Activated naive CD8-positive, alpha-beta T cell treated with anti-CD3 and anti-CD28 coated beads, Interleukin-2, amount 50 U/mL, for 16 hours (primary cell): ENCODE measurements at places on chromosomes 12 and 14.

GRCh38 chr12:122204167-122205052 lies 901 bp downstream of the B3GNT4 start:
- no peak for DNase-seq

DNA sequence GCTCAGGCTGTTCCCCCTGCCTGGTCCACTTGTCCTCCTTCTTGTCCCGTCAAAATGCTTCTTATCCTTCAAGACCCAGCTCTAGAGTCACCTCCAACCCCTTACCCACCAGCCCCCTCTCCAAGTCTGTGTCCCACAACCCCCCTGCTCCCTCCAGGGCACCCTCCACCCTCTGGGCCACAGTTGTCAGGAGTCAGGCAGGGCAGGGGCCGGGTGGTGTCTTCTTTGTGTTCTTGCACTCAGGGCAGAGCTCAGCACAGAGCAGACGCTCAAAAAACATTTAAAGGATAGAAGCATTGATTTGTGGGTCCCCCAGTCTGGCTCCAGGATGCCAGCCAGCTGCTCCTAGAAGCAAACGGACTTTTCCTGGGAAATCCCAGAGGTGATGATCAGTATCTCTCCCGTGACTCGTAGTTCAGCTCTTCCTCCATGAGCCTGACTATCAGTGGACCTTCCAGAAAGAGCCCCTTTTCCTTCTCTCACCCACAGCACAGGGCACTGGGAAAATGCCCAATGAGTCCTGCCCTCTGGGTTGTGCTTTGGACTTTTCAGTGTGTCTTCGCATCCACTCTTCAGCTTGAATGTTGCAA lies 17.2 kb upstream of the BDKRB1 start:
- DNase-seq: no peak

- DNase-seq: no peak
Measured at GRCh38 chr14:26636561-26636960, 38.7 kb upstream of the NOVA1 start.

DNA sequence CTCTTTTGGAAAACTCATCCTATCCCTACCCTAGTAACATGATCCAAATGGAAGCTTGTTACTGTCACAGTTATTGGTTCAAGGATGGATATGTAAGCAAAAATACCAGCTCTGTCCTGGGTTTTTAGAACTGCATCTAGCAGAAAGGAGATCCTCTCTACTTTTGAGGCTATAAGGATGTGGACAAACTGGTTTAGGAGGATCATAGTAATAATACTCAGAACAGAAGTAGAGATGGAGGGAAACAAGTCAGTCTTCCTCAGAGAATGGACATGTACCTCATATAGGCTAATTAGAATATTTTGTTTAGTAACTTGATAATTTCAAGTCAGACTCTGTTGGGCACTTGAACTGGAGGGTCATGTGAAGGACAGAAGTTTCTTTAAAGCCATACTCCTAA lies 26.6 kb downstream of the FUT8 start:
- DNase-seq: no peak

DNA sequence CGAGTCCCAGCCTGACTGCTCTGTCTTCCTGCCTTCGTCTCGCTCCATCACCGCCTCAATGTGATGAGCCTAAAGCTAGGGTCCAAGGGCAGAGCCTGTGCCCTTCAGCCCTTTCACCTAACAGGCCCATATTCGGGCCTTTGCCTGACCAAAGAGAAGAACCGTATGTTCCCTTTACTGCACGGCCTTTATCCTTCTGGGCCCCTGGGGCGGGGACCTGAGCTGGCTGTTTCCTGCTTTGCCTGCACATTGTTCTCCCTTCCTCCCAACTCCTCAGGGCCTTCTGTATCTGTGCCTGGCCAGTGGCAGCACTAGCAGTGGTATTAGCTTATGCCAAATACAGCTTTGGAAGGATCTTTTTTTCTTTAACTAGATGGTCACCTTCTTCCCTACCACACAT lies 8.5 kb upstream of the MYL6B start:
- DNase-seq: no peak

DNA sequence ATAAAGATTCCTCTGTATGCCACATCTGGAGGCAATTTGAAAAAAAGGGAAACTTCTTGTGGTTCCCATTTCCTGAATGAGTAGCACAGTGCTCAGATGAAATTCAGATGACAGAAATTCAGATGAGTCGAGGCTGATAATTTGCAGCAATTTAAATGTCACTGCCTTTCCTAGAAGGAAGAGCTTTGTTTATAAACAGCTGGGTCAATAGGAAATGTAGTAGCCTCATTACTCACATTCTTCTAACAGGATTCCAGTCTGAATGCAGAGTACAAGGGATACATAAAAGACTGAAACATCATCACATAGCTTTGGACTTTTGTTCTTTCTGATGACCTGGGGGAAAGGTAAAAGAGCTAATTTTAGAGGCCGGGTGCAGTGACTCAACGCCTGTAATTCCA lies 11.3 kb upstream of the DACT1 start:
- DNase-seq: no peak

GRCh38 chr14:78633752-78634151 lies 463.6 kb downstream of the NRXN3 start:
- DNase-seq: no peak

- no peak for DNase-seq
Measured at GRCh38 chr14:57732463-57733285, 133.2 kb downstream of the SLC35F4 start.

DNA sequence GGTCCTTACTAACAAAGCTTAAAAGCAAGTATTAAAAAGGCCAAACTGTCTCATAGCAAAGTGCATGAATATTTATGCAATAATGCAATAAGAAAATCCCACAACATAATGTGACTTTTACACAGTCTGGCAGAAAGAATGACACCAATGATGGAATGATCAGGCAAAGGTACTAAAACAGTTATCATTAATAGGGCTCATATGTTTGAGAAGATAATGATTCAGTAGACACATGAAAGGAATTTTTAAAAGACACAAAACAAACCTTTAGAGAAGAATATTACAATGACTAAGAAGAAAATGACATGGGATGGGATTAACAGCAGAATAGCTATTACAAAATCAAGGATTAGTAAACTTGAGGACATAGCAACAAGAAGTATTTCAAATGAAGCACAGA lies 1411.2 kb upstream of the TMEM132C start:
- DNase-seq: no peak

DNA sequence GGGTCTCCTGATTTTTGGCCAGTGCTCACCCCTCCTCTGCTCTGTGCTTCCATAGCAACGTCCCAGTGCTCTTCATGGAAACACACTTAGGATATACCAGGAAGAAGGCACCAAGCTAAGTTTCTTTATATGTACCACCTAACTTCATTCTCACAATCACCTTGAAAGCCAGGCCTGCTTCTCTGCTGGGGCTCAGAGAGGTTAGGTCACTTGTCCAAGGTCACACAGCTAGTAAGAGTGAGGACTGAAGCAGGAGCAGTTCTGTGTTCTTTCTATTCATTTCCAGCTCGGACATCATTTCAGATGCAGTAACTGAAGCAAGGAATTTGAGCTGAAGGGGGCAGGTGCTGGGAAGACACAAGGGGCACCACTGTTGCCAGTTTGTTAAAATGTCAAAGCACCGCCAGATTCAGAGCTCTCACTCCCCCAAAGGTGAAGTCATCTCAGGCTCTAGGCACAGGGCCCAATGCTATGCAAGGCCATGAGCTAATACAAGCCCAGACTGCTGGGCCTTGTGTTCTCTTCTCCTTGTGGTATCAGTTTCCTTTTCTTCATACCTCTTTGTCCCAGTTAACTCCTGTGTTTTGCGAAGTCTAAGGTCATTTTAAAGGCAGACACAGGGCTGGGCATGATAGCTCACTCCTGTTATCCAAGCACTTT lies 19.7 kb upstream of the YY1 start:
- DNase-seq: no peak

GRCh38 chr12:104137001-104137901 lies 759 bp downstream of the NFYB start:
- DNase-seq: peak; percentile 10

DNA sequence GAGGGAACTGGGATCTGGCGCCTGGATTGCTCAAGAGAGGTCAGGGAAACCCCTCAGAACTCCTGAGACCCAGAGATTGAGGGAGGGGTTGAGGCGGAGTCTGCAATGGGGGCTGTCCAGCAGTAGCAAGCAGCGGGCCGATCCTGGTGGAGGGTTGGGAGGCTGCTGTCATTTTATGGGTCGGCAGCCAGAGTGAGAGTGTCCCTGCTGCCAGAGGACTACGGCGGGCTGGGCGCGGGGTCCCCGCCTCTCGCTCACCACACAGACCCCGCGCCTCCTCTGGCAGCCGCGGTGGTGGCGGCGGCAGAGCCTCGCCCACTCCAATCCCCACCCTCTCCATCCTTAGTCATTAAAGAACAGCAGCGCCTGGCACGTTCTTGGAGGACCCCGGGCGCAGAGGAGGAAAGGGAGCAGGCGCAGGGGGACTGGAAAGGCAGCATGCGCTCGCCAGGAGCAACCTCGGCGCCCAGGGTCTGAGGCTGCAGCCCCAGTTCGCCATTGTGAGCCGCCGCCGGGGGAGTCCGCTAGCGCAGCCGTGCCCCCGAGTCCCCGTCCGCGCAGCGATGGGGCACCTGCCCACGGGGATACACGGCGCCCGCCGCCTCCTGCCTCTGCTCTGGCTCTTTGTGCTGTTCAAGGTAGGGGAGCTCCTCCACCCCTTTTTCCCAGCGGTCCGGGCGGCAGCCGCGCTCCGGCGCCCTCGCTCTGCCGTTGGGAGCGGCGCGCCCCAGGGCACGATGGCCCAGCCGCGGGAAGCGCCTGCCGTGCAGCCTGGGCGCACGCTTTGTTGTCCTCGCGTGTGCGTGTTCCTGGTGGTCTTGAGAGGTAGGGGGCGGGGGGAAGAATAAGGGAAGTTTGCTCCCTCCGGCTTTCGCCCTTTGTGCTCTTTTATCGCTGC lies at the start of gene PTPRO:
PTPRO (plus strand) TSS at position 345 of the 898 bp plus-strand sequence.
- no peak for DNase-seq

DNA sequence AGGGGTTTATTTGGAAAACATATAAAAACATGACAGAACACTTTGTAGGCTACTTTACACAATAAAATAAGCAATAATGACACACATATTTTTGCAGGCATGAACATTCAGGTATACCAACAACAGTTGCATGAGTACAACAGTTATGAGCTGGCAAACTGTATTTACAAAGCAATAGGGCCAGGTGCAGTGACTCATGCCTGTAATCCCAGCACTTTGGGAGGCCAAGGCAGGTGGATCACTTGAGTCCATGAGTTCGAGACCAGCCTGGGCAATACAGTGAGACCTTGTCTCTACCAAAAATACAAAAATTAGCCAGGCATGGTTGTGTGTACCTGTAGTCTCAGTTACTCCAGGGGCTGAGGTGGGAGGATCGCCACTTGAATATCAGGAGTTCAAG lies 101.1 kb downstream of the BMP4 start:
- DNase-seq: no peak

DNA sequence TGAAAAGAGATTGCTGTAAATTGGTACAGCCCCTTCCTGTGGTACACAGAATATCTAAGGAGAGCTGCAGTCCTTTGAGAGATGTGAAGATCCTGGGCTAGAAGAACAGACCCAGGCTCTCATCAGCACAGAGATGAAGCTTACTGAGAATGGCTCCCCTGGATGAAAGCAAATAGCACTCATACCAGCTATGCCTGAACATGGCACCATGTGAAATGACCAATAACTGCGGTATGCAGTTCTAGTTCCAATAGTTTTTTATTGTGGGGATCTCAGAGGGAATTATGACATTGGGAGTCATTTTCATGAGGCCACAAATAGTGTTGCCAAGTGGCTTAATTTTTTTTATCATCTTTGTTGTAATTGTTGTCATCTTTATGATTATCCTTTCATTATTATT lies 15.4 kb upstream of the TRHDE start:
- DNase-seq: no peak

DNA sequence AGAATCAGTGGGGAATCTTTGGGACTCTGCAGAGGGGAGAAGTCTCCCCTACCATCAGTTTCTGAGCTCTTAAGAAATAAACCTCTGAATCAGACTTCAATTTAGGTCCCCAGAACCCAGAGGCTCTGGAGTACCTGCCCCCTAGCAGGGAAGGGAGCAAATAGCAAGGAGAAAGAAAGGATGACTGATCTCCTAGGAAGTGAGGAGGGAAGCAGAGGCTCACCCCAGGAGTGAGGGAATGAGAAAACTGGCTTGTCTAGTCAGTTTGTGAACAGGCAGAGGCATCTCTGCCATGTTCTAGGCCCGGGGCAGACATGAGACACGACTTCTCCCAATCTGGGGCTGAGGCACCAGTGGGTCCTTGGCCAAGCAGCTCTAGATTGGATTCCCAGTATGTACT lies 24.3 kb upstream of the SMUG1 start:
- DNase-seq: no peak

DNA sequence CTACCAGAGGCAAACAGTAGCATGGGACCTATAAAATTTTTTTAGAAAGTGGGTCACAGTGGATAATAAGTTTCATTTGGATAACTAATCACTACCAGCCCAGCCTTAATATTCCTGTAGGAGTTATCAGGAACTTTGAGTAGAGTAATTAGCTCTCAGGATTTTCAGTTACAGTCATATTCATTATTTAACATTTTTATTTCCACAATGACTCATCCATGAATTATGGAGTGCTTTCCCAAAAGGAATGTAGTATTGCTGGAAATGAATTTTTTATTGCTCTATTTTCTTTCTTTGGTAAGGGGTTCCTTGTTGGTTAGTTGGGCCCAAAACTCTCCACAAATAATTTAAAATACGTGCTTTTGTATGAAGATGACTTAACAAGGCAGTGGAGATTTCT lies 53.7 kb downstream of the ERC1 start:
- no peak for DNase-seq

- DNase-seq: no peak
Measured at GRCh38 chr12:77724367-77724957, 106.2 kb upstream of the NAV3 start.

DNA sequence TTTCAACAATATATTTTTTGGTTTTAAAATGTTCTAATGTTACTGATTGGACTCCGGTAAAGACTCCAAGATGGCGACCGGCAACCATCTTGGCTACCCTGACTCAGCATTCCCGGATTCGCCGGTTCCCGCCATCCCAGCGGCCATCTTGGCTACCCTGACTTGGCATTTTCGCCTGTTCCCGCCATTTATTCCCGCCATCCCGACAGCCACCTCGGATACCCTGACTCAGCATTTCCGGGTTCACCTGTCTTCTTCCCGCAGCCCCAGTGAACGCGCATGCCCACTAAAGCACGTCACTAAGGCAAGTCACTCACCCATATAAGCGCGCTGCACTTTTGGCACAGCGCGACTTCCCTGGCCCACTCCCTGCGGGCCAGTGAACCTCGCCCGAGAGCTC lies 9.0 kb upstream of the LRFN5 start:
- DNase-seq: no peak

DNA sequence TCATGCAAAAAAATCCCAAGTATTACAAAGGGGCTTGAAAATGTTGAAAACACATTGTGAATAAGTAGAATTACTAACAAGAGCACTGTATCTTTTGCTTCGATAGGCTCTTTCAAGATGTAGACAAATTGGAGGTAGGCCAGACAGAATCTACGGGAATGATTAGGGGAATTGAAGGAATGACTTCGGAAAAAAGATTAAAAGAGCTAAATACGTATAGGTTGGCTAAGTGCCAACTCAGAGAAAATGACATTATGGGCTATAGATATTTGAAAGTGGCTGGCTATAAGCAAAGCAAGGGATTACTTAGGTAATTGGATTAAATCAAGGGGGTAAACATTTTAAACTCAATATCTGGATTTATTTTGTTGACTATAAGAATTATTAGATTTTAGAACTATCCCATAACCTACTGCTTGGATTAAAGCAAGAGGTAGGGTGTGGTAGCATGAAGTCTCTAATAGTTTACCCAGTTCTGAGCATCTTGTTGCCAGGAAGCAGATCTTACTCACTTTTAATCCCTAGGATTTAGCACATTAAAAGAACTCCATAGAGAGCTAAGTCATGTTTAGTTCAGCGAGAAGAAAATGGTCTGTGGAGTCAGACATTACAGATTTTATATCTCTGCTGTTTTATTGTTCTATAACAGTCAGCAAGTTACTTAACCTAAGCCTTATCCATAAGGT lies 489.8 kb downstream of the DIO2 start:
- no peak for DNase-seq
